ENCODE measurements at places on chromosomes 1 and 21.

DNA sequence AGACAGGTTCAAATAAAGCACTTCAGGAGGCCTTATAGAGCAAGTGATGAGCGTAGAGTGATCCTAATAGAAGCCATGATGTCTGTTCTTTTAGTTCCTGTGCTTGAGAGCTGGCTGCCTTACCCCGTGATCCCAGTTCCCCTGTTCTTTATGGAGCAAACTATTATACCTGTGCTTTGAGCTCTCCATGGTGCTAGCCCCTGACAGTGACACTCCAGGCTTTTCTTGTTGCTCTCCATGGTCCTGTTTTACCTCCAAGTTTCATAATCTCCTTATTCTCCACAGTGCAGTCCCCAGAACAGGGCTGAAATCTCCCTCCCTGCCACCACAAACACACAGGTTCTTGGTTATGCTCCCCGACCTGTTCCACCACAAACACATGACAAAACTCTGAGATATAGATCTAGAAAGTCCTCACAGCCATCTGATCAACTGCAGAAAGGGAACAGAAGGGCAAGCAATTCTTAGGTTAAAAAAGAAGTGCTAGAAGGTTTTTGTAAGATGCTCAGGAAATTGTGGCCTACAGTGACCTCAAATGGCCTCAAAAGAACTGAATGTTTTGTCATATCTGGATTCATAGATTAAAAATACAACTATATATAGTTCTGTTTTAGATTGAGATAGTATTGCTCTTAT is 6.0 kb downstream of the CADM3 start:
- H3K36me3 ChIP-seq, result no peaks in the 10 kb centered on the region
- no peak overlapping the region for H3K27ac ChIP-seq
- peaks cover 20% of the 10 kb centered on the region for H3K27me3 ChIP-seq
- H3K4me1 ChIP-seq, result no peaks in the 10 kb centered on the region

DNA sequence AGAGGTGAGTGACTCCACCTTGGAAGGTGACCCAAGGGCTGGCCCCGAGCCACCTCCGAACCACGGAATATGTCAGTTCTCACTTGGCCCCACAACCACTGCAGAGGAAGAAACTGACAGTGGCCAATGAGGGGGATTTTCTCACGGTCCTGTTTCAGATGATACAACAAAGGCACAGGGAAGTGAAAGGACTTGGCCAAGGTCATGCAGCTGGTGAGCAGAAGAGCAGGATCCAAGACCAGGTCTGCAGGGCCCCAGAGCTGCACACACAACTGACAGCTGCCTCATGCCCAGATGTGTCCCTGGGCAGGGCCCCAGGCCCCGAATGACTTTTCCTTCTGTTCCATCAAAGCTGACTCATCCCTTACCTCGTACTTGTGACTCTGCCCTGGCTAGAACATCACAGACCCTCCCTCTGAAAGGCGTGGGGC is 25.8 kb upstream of the EVA1B start:
- no peak overlapping the region for H3K27ac ChIP-seq
- DNase-seq, result no peak
- H3K36me3 ChIP-seq, result peaks cover 57% of the 10 kb centered on the region
- no peaks in the 10 kb centered on the region for H3K27me3 ChIP-seq

DNA sequence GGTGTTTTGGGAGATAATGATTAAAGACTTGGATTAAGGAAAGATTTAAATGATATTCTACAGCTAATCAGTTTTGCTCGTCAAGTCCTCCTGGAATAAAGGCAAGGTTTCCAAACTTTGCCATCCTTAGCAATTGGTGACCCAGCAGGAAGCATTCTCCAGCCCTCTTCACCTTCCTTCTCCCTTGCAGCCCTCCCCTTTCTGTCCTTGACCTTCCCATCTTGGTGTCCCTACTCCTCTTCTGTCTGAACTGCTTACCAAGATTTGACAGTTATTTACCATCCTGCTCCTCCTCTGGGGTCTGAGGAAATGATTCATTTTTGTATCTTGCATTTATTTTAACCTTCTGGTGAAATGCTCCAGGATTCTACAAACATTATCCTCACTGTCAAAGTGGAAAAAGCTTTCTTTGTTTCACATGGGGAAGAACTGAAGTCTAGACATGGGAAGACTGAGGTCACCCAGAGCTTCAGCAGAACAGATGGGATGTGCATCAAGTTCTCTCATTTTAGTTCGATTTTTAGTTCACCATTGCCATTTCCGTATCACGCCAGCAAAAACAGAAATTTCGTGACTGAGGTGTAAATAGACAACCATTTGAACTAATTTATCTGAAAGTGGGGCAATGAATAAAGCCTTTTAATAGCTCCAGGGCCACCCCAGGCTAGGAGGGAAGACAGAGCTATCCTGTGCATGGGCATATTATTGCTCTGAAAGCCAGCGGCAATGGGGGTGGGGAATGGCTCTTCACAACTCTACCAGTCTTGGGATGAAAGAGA is 504.4 kb upstream of the PLXNA2 start:
- H3K36me3 ChIP-seq, result no peaks in the 10 kb centered on the region
- no peaks in the 10 kb centered on the region for H3K4me1 ChIP-seq
- H3K27ac ChIP-seq, result no peak overlapping the region
- no peaks in the 10 kb centered on the region for H3K27me3 ChIP-seq
- no peak overlapping the region for H3K4me3 ChIP-seq

DNA sequence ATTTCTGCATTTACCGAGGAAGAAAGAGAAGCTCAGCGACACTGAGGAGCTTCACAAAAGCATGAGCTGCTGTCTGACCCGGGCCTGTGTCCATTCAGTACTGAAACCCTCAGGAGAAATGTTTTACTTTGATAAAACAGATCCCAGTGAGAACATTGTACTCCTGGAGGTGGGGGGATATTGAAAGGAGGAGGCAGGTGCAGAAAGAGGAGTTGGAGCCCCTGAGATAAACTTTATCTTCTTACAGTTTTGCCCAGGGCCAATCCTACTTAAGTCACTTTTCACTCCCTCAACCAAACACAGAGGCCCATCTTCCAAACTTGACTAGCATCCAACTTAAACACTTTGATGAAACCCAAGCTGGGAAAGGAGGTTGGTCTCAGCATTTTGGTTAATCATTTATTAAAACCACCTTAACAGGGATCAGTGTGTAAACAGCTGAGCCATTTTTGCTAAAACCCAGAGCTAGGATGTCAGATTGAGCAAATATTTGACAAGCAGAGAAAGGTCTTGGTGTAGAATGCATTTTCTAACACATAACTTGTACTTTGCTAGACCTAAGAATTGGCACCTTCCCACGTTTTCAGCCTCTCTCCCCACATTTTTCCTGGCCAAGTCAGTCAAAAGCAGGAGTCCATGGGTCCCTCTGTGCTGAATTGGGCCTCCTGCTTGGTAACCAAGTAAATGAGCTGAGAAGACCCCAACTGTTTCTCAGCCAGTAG is 32.5 kb upstream of the SARS1 start:
- H3K27ac ChIP-seq, result no peak overlapping the region
- no peaks in the 10 kb centered on the region for H3K4me1 ChIP-seq
- no peaks in the 10 kb centered on the region for H3K36me3 ChIP-seq
- H3K27me3 ChIP-seq, result no peaks in the 10 kb centered on the region
- DNase-seq, result no peak

DNA sequence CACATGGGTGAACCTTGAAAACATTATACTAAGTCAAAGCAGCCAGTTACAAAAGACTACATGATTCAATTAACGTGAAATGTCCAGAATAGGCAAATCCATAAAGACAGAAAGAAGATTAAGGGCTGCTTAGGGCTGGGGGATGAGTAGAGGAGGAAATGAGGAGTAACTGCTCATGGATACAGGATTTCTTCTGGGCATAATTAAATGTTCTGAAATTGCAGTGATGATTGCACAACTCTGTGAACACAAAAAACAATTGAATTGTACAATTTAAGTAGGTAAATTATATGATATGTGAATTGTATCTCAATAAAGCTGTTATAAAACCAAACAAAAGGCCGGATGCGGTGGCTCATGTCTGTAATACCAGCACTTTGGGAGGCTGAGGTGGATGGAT is 52.2 kb downstream of the RERE start:
- H3K36me3 ChIP-seq, result peaks cover 6% of the 10 kb centered on the region
- DNase-seq, result no peak
- H3K27ac ChIP-seq, result no peak overlapping the region
- no peak overlapping the region for H3K4me3 ChIP-seq
- H3K4me1 ChIP-seq, result no peaks in the 10 kb centered on the region

DNA sequence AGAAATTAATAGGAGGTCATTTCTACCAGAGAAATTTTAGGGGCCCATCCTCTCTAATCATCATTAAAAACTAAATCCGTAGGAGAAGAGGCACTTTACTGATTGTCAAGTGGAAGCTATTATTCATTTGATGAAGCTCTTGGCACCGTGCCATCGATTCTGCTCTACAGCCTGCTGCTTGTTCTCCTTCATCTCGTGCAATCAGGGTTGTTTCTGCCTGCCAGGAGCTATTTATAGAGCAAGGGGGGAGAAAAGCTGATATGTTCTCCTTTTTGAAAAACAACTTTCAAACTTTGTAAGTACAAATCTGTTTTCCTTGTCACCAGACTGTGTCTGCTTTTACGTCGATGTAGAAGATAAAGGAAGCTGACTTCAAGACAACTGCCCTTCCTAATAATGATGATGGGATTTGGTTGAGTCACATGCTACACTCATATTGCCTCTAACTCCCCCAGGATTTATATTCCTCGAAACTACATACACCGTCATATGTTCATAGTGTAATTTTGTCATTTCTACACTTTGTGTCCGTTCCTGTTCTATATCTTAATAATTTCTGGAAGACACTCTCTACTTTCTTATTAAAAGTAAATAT is 169.6 kb upstream of the LHX8 start:
- DNase-seq, result no peak
- no peak overlapping the region for H3K4me3 ChIP-seq
- no peaks in the 10 kb centered on the region for H3K36me3 ChIP-seq
- no peaks in the 10 kb centered on the region for H3K27me3 ChIP-seq
- H3K27ac ChIP-seq, result no peak overlapping the region

GRCh38 chr21:37787456-37787855 is 128.8 kb downstream of the KCNJ6 start:
- no peaks in the 10 kb centered on the region for H3K27me3 ChIP-seq
- H3K27ac ChIP-seq, result no peak overlapping the region
- H3K4me3 ChIP-seq, result no peak overlapping the region
- no peaks in the 10 kb centered on the region for H3K4me1 ChIP-seq

DNA sequence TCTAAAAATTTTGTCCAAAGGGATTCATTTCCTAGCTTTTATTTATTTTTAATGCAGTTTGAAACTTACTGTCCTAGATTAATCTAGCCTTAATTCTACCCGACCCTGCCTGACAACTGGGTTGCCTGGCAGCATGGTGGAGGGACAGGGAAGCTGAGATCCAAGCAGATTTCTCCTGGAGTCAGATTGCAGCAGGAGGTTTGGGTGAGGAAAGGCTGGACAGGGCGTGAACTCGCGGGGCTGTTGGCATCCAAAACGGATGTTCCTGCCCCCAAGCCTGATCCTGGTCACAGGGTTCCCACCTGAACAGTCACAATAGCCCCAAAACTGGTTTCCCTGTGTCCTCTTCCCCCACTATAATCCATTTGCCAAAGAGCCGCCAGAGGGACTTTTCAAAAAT is 23.2 kb downstream of the TCEA3 start:
- H3K36me3 ChIP-seq, result no peaks in the 10 kb centered on the region
- no peaks in the 10 kb centered on the region for H3K27me3 ChIP-seq
- H3K4me1 ChIP-seq, result no peaks in the 10 kb centered on the region
- no peak overlapping the region for H3K27ac ChIP-seq

Data from T-cell (primary cell).